ENCODE measurements at places on chromosomes 3 and 15. TPM values are rescaled to one million over a fixed set of nuclear protein-coding genes. Genes with fewer than 3 reads are reported as not detected.

EIF1B gene
- polyA plus RNA-seq: 124 TPM

DNA sequence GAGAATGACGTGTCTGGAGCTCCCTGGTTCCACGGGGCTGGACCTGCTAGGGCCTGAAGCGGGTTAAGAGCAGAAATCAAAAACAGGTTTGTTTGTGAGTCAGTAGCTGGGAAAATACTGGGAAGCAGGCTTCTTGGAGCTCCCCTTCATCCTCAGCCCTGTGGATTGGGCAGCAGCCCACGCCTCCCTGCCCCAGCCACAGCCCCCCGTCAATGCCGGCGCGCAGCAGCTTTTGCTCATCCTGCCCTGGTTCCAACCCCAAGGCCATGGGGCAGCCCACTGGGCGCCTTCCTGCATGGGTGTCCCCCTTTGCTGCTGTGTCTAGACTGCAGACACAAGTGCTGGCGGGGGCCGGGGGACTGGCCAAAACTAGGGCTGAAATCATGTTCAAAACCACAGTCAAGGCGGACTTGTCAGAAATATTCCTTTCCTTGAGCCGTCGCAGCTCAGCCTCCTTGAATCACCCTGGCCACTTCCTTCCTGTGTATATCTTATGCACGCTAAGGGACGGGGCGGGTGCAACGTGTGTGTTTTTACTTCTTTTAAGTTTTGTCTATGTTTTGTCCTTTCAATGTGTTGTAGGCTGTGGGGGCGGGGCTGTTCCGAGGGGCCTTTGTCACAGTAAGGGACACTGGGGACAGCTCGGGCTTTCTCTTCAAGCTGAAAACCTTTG lies 108.1 kb downstream of the KLF13 start:
- peak; percentile 11 for DNase-seq

GRCh38 chr3:76203578-76203977 lies 418.2 kb upstream of the ZNF717 start:
- no peak for DNase-seq

DNA sequence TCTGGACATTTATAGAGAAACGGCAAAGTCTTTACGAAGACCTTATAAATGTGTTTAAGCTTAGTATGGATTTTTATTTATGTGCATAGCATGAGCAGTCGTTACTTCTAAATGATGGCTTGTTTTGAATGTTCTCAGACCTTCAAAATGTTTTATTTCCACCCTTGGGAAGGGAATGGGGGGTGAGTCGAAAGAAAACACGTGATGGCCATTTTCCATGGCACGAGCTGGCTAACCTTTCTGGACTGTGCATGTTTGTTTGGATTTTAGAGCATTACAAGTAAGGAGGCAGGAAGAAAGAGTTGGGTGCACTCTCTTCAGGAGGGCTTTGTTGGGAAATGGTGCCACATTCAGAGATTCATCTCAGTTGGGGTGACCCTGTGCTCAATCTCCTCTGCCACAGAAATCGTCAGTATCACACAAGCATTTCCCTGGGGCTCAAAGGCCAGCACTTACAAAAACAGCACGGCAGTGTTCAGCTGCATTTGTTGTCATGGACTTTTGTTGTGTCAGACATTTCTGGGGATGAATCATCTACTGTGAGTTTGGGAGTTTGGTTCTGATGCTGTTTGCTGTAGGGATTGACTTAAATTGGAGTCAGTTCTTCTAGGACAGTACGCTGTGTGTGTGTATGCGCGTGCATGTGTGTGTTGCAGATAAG lies 52.3 kb upstream of the ADAMTS9 start:
- DNase-seq: no peak

DNA sequence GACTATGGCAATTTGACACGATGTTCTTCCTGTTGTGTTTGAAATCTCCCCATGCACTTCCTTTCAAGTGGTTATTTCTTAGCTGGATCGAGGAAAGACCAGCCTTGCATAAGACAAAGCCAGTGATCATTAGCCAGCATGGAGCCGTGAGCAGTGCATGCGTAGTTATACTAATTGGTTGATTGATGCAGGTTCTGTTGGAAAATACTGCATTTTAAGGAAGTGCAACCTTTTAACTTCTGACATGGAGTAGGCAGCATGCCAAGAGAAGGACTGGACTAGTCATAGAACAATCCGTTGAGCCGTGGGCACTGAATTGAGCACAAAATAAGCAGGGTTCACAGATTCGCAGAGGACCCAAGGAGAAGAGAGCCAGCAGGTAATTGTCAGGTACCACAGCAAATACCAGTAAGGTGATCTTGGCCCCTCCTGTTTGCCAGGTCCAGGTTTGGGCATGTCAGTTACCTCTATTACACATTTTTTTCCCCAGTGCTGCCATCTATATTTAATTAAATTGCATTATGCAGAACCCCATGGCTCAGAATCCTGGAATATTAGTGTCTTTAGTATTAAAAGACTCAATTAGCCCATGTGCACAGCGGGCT lies 29.0 kb upstream of the BCL6 start:
- DNase-seq: no peak

DNA sequence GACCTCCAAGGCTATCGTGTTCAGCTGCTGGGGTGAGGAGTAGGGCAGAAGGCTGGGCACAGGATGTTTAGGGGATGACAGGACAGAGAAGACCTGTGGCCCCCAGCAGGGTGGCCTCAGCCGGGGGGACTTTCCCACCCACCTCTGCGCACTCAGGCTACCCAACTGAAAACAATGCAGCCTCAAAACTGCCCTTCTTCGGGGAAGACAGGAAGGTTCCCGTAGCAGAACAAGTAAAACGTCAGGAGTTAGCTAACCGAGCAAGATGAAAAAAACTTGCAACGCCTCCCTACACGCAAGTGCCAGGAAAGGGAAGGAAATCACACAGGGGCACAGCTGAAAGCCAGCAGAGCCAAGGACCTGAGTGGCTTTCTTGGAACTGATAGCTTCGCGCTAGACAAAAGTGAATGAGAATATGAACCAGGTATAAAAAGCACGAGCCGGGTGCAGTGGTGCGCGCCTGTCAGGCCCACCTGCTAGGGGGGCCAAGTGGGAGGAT lies 38.4 kb upstream of the FURIN start:
- peak; percentile 12 for DNase-seq

DNA sequence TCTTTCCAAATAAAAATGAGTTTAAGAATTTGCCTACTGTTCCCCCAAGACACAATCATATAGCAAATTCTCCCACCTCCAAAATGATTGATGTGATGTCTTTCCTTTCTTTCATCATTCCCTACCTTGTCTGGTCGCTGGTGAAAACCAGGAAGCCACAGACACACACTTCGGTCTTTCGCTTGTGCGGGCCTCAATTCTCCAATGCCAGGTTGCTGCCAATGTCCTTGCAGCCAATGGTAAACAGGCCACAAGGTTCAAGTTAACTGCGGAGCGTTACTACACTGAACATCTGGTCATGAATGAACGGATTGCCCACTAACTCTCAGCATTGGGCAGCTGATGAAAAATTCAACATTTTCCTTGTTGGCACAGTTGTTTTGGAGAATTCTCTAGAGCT lies 192.2 kb downstream of the FOXP1 start:
- DNase-seq: no peak

CACNA2D3 gene
- 1.6 TPM for polyA plus RNA-seq

DNA sequence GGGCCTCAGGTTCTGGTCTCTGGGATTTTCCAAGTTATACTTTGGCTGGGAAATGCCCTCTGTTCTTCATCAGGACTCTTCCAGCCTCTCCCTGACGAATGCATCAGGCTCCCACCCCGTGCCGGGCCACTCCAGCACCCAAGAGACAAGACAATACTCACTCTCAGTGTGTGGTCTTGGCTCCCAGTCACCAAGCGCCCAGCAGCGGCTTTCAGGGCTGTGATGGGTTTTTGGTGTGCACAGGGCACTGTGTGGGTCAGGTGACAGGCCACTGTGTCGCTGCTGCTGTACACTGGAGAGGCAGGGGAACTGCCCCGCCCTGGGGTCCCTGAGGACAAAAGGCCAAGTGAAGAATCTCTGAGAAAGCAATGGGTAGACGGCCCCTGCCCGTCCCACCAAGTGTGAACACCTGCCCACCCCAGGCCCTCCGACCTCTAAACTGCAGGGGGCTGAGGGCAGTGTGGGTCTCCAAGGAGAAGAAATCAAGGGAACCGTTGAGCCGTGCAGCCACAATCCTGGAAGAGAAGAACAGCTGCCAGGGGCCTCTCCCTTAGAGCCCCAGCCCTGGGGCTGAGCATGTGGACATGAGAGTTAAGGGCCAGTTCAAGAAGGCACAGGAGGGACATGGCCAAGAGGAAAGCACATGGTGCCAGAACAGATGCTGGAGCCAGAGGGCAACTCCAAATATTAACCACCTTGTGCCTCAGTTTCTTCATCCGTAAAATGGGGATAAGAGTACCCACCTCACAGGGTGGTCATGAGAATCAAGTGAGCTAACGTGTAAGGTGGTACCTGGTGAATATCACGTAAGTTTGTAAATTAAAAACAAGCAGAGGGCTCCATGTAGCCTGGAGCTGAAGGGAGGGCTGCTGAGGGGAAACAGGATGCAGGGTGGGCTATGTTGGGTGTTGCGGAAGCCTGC lies 34.1 kb downstream of the PTPN23 start:
- no peak for DNase-seq

DNA sequence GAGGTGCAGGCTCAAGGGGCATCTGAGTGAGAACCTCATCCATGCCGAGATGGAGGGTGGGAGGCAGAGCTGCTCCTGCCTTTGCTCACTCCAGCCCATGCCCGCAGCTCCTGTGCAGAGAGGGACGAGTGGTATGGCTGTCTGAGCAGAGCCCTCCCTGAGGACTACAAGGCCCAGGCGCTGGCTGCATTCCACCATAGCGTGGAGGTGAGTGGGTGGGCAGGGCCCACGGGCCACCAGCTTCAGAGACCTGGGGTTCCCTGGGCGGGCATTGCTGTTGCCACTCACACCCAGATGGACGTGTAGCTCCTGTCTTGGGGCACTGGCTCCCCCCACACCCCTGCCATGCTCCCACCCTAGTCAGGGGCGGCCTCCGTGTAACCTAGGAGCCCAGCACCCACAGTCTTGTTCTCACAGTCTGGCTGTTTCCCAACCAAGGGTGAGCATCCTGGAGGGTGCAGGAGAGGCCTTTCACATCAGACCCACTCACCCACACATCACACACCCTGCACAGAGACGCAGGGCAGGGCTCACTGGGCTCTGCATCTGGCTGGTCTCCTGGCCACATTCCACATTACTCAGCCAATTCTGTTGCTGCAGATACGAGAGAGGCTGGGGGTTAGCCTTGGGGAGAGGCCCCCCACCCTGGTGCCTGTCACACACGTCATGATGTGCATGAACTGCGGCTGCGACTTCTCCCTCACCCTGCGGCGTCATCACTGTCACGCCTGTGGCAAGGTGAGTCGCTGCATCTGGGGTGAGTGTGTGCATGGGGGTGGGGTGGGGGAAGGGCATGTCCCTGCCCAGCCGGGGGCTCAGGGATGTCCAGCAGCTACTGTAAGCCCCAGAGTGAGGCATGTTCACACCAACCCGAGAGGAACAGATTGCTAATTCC lies 25.3 kb upstream of the NR2C2 start:
- DNase-seq: no peak

EXD1 gene
- 0.07 TPM for polyA plus RNA-seq

DNA sequence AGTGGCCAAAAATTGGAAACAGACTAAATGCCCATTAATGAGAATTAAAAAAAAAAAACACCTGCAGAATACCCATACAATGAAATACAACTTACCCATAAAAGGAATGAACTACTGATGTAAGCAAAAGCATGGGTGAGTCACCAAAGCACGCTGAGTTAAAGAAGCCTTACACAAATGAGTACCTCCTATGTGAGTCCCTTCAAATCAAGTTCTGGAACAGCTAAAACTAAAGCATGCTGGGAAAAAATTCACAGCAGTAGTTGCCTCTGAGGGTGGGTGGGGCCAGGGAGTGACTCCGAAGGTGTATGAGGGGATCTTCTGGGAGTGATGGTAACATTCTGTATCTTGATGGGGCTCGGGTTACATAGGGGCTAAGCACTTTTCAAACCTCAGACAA lies 11.4 kb downstream of the MYO5C start:
- no peak for DNase-seq

DNA sequence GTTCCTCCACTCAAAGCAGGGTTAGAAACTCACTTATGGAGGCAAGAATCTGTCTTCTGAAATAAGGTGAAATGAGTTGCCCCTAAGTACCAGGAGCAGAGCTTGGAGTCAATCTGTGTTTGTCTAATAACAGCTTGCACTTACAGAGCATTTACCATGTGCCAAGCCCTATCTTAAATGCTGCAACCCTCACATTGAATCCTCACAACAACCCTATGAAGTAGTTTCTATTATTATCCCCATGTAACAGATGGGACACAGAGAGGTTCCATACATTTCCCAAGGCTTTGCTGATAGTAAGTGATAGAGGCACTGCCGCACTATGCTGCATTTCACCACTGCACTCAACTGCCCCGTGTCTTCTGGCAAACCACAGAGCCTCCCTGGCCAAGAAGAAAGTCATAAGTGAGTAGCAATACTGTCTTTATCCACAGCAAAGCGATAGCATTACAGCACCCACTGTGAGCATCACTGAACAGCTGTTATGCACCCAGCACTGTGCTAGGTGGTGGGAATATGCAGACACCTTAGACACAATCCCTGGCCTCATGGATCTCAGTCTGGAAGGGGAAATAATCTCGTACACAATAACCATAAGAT lies 141.5 kb downstream of the SSR3 start:
- DNase-seq: no peak

GRCh38 chr3:129441782-129442181 lies 1.8 kb downstream of the IFT122 start:
- DNase-seq: no peak

DNA sequence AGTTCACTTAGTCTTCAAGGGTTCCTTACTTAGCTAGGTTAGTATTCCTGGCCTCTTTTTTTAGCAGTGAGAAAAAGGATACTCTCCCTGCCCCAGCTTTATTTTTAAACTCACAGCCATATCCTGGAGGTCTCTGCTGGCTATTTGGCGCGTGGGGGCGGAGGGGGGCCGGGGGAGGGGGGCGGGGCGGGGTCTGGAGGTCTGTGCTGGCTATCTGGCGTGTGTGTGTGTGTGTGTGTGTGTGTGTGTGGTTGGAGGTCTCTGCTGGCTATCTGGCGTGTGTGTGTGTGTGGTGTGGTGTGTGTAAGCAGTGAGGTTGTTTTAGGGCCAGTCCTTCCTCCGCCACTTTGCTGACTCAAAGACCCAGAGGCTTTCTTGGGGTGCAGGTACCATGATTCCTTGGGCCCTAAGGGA lies 579 bp upstream of the PLAAT1 start:
- no peak for DNase-seq

ROBO1 gene
- polyA plus RNA-seq: 130 TPM

CD200R1 gene
- 0.53 TPM for polyA plus RNA-seq

- no peak for DNase-seq
These were observed 75.0 kb downstream of the STRIT1 start for GRCh38 chr3:155218462-155218861.

B3GALNT1 gene
- 41.8 TPM for polyA plus RNA-seq

GHRL gene
- 2.7 TPM for polyA plus RNA-seq

GRCh38 chr15:90823455-90823974 lies 44.9 kb upstream of the FURIN start:
- DNase-seq: no peak

EOMES gene
- 0.10 TPM for polyA plus RNA-seq
